ENCODE measurements at places on chromosomes 1 and 21. TPM values are rescaled to one million over a fixed set of nuclear protein-coding genes. Genes with fewer than 3 reads are reported as not detected.

GRCh38 chr1:114040273-114041015, 61.2 kb downstream of the OLFML3 start:
- DNase-seq = no peak

DNA sequence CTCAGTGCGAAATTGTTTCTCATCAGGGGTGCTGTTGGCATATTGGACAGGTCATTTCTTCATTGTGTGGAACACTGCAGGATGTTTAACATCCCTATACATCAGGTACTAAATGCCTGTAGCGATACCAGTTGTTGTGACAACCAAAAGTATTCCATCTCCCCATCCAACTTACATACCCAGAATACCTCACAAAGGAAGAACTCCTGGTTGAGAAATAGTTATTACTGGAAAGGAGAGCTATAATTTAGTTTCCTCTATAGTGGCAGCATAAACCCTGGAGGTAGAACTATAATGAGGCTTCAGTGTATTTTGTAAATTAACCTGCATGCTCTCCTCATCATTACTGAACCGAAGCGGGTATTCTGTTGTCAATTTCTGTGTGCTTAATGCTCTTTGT, 45.1 kb downstream of the IVNS1ABP start:
- no peak for DNase-seq

- DNase-seq = no peak
Measured at GRCh38 chr1:59845091-59845490, 30.3 kb downstream of the HOOK1 start.

- DNase-seq = no peak
Measured at GRCh38 chr1:238061967-238062613, 171.4 kb upstream of the ZP4 start.

The CD5L gene
- total RNA-seq = not detected

DNA sequence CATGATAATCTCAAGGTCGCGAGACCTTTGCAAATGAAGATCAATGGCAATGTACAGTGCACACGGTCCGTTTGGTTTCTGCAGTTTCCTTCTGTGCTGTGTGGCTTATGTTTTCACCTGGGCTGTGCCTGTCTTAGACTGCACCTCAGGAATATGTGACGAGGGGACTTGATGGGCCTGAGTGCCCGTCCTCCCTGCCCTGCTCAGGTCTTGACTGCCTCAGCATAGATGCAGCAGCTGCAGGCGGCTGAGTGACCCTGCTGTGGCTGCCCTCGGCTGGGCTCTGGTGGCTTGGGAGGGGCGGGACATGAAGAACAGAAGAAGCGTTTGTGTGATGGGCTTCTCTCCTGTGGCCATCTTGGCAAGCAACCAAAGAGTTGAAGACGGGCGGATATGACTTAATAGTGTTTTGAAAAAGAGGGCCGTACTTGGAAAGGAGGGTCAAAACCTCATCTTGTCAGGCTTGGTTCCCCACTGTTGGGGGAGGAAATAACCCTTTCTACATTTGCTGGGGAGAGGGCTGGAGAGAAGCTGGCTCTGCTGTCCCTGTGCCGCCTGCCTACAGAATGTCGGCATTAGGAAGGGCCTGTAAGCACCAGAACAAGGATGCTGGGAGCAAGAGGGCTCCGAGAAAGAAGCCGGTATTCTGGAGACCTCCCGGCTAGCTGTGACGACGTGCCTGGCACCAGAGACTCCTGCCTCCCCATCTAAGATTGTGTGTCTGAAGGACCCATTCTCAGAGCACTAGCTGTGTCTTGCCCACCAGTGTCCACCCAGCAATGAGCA, 7.1 kb downstream of the MYBPHL start:
- DNase-seq = no peak

The HORMAD1 gene
- total RNA-seq = not detected

DNA sequence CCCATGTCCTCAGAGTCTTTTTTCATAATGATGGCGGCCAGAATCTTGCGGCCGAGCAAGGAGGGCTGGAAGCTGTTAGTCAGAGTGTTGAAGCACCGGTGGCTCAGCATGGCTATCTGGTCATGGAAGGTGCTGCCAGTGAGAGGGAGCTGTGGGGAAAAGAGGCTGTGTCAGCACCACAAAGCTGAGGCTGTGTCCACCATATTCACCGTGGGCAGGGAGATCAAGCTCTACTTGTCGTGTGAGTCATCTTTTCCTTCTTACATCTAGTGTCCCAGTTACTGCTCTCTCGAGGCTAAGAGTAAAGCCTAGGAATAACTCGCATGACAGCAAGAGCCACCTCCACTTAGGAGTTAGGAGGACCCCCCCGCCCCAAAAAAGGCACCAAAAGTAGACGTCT, 18.2 kb downstream of the ADAR start:
- DNase-seq = no peak

- no peak for DNase-seq
Measured at GRCh38 chr1:159959451-159959850, 5.4 kb upstream of the SLAMF9 start.

GRCh38 chr21:46322351-46323226, 1.1 kb downstream of the C21orf58 start:
- DNase-seq = no peak

- DNase-seq = no peak
Measured at GRCh38 chr1:238226810-238227209, 336.1 kb upstream of the ZP4 start.

GRCh38 chr1:244256086-244256676, 195.5 kb downstream of the ADSS2 start:
- no peak for DNase-seq

GRCh38 chr1:178493301-178493741, 3.4 kb downstream of the CLEC20A start:
- DNase-seq = no peak

The SLC1A7 gene
- total RNA-seq = not detected

DNA sequence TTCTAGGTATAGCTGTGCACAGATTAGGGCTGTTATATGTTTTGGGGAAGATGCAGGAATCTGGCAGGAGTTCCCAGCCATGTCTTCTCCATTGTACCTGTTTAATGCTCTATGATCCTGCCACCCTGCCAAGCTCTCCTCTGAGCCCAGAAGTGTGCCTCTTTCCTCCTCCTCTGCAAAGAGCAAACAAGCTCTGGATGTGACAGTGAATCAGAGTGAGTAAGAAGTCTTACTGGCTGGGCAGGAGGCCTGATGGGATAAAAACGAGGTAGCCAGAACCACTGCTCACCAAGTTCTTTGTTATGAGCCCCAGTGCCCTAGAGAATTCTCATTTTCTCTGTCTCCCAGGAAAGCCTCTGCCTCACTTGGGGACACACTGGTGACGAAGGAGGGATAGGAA, 69.0 kb downstream of the BRINP2 start:
- no peak for DNase-seq

The ATAD3C gene
- 1.4 TPM for total RNA-seq

The CFHR4 gene
- not detected for total RNA-seq

GRCh38 chr1:217029281-217030157, 306.3 kb upstream of the ESRRG start:
- no peak for DNase-seq

The ITPKB gene
- 13.3 TPM for total RNA-seq

- DNase-seq = no peak
Measured at GRCh38 chr1:156476501-156477298, 23.9 kb downstream of the MEF2D start.

- no peak for DNase-seq
Measured at GRCh38 chr1:86913399-86913895, 479 bp downstream of the SELENOF start.

- DNase-seq = no peak
Measured at GRCh38 chr1:3363756-3364155, 90.7 kb upstream of the ARHGEF16 start.

- DNase-seq = no peak
Measured at GRCh38 chr1:50611675-50612074, 188.4 kb upstream of the DMRTA2 start.

- no peak for DNase-seq
Measured at GRCh38 chr1:110816945-110817344, 56.0 kb upstream of the CD53 start.

- DNase-seq = no peak
Measured at GRCh38 chr21:41008974-41009373, 159.0 kb upstream of the BACE2 start.

DNA sequence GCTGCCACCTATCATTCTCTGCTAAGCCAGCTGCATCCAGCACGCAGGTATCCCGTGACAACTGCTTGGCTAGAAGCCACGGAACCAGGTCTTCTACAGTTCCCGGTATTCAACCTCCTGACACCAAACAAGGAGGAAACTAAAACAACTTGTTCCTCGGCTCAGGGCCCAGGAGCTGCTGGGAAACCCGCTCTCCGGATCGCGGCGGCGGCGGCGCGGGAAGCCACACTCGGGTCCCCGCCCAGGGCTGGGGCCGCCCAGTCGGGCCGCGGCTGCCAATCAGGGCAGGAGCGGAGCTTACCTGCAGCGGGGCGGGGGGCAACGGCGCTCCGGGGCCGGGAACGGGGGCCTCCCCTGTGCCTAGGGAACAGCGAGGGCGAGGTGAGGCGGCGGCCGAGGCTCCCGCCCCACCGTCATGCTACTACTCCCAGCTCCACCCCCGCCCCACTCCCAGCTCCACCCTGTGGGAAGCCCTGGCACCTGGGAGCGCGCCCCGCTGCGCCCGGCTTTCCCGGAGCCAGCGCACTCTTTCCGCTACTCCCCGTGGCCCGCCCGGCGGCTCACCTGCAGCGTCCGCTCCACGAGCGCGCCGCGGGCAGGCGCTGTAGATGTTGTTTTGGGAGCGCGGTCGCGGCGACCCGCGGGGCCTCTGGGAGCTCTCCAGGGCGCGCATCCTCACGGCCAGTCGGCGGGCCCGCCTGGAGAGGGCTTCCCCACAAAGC, 12.1 kb downstream of the IL24 start:
- DNase-seq = no peak

- no peak for DNase-seq
Measured at GRCh38 chr1:211517006-211517405, 25.0 kb upstream of the RD3 start.

DNA sequence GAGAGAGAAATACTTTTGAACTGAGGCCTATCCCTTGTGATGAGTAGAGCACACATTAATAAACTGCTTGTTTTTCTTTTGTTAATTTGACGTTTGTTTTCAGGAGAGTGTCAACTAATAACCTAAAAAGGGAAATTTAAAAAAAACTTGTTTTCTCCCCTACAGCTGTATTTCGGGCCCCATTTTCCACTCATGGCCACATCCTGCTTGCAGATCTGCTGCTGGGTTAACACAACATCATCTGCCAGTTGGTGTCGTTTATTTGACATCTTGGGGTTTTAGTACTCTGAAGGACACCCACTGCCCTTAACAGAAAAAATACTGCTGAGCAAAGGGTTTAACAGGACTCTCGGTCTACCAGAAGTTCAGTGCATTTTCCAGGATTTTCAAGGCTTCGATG, 848 bp upstream of the PYHIN1 start:
- no peak for DNase-seq

The L1TD1 gene
- total RNA-seq = 0.12 TPM

DNA sequence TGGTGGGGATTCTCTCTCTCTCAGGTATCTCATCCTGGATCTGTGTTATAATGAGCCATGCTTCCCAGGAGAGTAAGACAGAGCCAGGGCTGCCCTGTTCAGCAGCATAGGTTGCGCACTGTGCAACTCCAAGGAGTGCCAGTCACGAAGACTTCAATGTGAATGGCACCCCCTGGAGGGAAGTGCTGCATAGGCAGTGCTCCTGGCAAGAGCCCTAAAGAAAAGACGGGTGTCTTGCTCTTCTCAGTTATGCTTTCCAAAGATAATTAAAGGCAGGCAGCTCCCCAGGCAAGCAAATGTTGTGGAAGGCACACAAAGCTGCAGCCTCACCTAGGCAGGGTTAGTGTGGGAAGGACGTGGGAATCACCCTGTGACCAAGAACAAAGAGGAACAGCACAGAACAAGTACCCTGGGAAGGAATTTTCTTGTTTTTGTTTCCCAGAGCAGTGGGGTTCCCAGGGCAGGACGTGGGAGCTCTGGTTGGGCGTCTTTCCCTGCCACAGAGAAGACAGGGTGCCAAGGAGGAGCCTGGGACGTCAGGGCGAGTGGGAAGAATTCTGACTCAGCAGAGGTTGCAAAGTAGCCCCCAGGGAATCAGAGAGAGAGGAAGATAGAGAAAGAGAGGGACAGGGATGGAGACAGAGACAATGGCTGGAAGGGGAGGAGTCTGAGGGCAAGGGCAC, 120.9 kb downstream of the KCNN3 start:
- DNase-seq = no peak

DNA sequence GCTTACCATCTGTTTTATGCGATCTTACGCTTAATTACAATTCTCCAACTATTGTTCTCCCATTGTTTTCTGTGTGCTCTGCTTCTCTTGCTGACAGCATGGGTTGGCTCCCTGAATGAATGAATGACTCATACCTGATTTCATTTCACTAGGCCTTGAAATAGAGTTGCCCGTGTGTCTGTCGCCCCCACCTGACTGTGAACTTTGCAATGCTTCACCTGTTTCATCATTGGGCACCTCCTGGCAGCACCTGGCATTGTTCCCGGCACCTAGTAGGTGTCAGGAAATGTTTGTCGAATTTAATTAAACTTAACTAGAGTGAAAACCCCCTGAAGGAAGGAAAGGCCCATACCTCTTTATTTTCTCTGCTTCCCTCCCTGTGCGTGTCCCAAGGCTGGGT, 120.5 kb upstream of the KLHDC7A start:
- DNase-seq = no peak

- no peak for DNase-seq
Measured at GRCh38 chr1:197902131-197902453, 338 bp upstream of the C1orf53 start.

- no peak for DNase-seq
Measured at GRCh38 chr1:225418059-225418458, 9.8 kb downstream of the LBR start.

- DNase-seq = no peak
Measured at GRCh38 chr1:47921935-47922415, 75.2 kb downstream of the TRABD2B start.

- no peak for DNase-seq
Measured at GRCh38 chr21:29499734-29500343, 201.1 kb downstream of the BACH1 start.

The C8A gene
- total RNA-seq = not detected

- DNase-seq = no peak
Measured at GRCh38 chr1:217876896-217877295, 245.8 kb downstream of the SPATA17 start.

GRCh38 chr1:39489567-39490239, 1.7 kb upstream of the BMP8A start:
- peak; percentile 48 for DNase-seq

The DAB1 gene
- total RNA-seq = 0.12 TPM

DNA sequence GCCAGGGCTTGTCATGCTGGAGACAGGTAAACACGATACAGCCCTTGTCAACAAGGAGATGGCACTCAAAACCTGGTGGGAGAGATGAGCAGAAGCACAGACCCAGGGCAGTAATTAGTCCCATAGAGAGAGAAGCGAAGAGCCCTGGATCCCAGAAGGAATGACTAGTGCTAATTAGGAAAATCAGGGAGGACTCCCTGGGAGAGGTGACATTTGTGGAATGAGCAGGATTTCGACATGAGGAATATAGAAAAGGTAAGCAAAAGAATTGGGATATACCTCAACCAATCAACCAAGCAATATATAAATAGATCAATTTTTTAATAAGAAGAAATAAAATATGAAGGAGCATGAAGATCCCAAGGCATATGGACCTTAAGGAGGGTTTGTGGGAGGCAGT, 98.5 kb upstream of the GJB5 start:
- DNase-seq = no peak

The ATP1A2 gene
- 2.9 TPM for total RNA-seq

Measured in chondrocyte (in vitro differentiated cells).